Activated CD4-positive, alpha-beta T cell treated with anti-CD3 and anti-CD28 coated beads, Interleukin-2, amount 50 U/mL, for 48 hours (primary cell): ENCODE measurements at places on chromosomes 5 and 9.
A peak's percentile ranks its signal among the peaks of the same experiment; 100 is the strongest.

DNA sequence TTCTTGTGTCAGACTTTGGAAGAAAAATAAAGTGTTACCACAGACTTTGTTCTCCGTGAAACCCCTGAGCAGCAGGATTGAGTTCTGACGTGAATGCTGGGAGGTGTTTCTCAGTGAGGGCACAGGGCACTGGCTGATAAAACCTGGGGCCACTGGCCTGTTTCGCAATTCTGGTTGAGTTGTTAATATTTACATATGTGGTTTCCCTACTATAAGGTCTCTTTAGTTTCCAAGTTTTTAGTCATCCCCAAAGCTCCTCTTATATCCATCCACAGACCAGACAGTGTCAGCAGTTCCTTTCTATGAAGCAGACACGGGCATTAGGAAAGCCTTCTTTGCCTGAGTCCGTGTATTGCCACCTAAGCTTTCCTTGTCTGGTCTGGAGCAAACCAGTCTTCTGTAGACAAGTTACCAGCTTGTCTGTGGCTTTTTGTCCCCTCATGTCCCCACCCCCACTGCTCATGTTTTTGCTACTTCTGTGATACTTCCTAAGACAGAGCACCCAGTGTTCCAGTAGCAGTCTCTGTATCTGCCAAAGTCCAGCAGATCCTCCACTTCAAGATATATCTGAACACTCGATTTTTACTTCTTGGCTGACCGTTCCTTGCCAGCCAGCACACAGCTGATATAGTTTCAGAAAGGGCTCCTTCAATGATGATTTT is 42.0 kb downstream of the ACO1 start:
- no peak for DNase-seq

DNA sequence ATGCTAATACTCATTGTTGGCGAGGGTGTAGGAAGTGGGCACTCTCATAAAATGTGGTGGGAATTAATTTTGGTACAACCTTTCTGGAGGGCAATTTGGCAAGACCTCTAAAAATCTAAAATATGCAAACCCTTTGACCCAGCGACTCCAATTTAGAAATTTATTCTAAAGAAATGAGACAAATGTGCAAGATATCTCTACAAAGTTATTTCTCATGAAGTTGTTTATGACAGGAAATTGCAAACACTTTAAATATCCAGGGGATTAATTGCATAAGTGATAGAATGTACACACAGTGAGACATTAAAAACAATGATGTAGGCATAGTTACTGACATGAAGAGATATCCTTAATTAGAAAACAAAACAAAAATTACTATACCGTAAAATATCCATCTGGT is 246.3 kb upstream of the MAP3K1 start:
- DNase-seq, result no peak

- DNase-seq, result no peak
Observed at GRCh38 chr5:67031692-67032091, 164.9 kb downstream of the CD180 start.

DNA sequence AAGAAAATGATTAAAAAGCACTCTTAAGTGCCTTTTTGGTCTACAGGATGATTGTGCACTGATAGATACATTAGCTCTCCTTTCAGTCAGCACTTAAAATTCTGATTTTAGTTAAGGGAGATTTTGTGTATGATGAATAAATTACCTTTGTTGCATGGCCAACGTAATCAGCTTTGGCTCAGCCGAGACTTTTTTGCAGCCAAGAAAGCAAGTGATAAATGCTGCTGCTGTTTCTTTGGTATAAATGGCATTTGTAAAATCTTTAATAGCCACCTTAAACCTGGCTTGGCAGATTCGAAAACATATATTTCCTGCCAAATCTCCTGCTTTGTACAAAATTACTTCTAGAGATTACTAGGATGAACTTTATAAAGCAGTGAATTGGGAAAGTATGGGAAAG is 147.7 kb downstream of the DCP2 start:
- DNase-seq, result no peak

DNA sequence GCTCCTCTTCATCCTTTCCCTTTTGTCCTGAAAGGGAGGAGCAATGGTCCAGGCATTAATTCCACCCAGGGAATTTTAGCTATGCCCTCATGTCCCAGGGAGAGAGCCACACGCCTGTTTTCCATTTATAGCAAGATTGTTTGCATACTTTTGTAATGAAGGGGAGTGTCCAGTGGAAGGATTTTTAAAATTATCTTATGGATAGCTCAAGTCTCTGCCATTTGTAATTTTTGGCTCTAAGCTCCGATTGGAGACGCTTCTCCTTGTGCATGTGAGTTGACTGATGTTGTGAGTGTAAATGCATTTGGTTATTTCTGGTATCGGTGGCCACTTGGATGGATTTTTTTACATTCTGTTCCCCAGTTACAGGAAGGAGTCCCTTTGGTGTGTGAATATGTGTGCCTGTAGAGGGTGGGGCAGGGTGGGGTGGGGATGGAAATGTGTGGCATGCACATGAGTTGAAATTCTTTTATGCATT is 7.2 kb upstream of the RPL26L1 start:
- DNase-seq, result no peak

DNA sequence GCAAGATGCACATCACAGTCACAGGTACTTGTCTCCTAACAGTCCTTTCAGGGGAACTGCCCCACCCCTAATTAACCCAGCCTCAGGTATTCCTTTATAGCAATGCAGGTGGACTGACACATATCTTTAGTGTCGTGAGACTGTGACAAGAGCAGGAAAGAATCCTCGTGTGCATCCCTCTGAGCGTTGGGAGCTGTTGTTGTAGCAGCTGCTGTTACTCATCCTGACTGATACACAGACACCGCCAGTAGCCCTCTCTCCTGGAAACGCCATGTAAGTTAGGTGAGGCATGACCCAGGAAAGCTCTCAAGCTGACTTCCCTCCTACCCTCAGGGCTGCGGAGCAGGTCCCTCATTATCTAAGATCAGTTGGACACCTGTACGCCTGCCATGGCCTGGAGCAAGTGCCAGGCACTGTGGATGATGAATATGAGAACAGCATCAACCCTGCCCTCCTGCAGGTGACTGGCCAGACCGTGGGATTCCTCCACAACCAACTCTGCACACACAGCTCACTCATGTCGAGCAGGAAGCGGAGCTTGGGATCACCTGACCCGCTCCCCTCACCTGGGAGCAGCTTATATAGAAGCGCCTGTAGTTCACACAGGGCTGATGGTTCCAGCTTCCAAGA is 10.2 kb upstream of the LCN15 start:
- DNase-seq, result no peak

GRCh38 chr5:139312075-139312474 is 18.5 kb downstream of the MATR3 start:
- no peak for DNase-seq

GRCh38 chr9:107488375-107489143 is 1.0 kb downstream of the KLF4 start:
- DNase-seq, result peak; percentile 20

DNA sequence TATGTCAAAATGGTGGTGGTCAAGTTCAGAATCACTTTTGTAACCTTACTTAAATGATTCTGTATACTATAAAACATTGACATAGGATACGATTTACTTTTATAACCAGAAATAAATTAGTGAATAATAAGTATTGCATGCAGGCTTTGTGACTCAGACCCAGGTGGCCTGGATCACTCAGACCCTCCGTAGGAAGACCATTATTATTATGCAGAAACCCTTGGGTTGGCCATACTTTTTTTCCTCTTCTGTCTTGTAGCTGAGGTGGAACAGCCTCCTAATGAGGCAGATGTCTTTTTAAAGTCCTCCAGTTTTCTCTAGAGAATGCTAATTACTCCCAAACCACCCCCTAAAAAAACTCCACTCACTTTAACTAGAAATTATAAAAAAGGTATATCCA is 121.9 kb downstream of the LPAR1 start:
- DNase-seq, result no peak

DNA sequence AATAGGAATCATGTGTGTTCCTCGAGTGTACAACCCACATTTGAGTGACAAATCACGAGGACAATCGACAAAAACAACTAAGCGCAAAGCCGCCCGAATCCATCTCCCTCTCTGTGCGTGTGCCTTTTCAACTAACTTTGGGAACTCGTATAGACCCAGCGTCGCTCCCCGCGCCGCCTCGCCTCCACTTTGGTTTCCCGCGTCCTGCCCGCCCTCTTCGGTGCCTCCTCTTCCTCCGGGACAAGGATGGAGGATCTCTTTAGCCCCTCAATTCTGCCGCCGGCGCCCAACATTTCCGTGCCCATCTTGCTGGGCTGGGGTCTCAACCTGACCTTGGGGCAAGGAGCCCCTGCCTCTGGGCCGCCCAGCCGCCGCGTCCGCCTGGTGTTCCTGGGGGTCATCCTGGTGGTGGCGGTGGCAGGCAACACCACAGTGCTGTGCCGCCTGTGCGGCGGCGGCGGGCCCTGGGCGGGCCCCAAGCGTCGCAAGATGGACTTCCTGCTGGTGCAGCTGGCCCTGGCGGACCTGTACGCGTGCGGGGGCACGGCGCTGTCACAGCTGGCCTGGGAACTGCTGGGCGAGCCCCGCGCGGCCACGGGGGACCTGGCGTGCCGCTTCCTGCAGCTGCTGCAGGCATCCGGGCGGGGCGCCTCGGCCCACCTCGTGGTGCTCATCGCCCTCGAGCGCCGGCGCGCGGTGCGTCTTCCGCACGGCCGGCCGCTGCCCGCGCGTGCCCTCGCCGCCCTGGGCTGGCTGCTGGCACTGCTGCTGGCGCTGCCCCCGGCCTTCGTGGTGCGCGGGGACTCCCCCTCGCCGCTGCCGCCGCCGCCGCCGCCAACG is at the start of gene GPR150:
GPR150 (plus strand) TSS at position 58 of the 840 bp plus-strand sequence; CDS start at position 247, 189 bp downstream.
- DNase-seq, result peak; percentile 62

DNA sequence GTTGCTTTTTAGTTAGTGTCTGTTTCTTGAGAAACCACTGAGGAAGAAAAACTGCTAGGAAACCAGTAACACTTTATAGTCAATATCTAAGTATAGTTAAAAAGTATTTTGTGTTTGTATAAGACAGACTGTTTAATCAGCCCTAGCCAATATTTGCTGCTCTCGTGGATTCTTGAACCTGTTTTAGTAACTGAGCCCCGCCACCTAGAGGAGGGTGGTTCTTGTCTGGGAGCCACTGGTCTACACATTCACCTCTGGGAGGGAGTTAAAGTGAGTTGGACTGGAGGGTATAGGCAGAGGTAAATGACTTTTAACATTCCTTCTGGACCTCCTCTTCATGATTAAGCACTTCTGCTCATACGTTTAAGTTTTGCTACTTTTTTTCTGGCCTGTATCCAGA is 117.2 kb downstream of the SPATA31D1 start:
- no peak for DNase-seq

DNA sequence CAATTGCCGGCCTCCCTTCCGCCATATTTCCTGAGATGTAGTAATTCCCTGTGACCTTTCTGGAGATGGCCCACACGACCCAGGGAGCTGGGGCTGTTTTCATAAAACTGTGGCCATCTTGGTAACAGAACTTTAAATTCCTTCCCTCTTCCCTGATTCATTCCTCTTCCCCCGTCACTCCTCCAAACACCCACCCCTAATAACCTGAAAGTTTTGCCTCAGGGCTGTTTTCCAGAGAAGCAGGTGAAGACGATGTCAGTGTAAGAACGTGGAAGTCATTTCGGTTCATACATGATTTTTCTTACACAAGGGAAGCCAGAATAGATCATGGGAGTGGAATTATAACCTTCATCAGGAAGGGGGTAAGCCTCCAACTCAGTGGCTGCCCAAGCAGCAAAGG is 40.6 kb upstream of the ANKH start:
- no peak for DNase-seq

DNA sequence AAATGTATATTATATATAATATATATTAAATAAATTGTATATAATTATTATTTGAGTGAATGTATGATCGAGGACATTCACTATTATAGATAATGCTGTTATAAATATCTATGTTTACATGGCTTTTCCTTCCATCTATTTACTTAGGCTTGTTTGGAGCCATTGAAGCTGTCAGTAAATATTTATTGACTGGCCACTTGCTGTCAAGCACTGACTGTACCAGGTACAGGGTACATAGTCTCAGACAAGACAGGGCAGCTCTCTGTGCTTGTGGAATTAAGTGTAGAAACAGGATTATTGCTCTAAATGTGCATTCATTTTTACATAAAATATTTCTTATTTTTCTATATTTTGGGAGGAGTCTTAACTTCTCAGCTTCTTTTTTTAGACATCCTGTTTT is 16.4 kb downstream of the FAXDC2 start:
- DNase-seq, result no peak

GRCh38 chr5:27275345-27275744 is 237.0 kb upstream of the CDH9 start:
- DNase-seq, result no peak

DNA sequence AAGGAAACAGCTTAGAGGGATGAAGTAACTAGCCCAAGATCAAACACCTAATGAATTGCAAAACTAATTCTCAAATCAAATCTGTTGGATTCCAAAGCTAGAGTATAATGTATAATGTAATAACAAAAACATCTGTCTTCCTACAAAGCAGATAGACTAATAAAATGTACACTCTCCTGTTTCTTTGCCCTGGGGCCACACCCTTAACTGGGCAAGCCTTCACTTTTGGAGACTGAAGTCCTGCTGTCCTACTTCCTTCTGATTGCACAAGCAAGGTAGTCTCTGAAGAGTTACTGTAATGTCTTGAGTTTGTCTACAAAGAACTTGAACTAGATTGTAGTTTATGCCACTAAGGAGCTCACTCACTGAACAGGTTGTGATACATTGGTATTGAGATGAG is 2.5 kb downstream of the TTC1 start:
- no peak for DNase-seq

DNA sequence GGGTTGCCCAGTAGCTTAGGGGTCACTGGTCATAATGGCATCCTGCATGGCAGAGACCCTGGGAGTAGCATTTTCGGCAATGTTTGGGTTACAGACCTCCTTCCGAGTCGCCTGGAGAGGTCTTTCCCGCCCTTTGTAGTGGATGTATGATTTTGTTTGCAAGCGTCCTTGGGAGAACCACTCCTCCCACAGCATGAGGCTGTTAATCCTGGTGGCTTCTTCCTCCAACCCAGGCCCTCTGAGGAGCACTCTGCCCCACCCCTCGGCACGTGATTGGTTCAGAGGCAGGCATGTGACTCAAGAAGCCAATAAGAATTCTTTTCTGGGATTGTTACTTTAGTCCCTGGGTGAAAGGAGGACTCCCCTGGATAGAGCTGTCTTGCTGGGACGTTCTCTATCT is 30.2 kb upstream of the GRHPR start:
- DNase-seq, result no peak

DNA sequence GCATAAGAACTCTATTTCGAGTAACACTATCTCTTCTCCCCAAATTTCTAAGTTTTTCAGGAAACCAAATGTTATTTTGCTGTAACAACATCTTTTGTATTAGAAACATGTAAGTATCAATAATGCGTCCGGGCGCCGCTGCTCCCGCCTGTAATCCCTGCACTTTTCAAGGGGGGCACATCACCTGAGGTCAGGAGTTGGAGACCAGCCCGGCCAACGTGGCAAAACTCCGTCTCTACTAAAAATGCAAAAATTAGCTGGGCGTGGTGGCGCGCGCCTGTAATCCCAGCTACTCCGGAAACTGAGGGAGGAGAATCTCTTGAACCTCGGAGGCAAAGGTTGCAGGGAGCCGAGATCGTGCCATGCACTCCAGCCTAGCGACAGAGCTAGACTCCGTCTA is 881.1 kb upstream of the NUDT12 start:
- DNase-seq, result no peak
